CD4-positive, alpha-beta T cell treated with Interleukin-2 at 100 ng/mL for 4 hours (primary cell): ENCODE measurements at places on chromosomes 3 and 15.

DNA sequence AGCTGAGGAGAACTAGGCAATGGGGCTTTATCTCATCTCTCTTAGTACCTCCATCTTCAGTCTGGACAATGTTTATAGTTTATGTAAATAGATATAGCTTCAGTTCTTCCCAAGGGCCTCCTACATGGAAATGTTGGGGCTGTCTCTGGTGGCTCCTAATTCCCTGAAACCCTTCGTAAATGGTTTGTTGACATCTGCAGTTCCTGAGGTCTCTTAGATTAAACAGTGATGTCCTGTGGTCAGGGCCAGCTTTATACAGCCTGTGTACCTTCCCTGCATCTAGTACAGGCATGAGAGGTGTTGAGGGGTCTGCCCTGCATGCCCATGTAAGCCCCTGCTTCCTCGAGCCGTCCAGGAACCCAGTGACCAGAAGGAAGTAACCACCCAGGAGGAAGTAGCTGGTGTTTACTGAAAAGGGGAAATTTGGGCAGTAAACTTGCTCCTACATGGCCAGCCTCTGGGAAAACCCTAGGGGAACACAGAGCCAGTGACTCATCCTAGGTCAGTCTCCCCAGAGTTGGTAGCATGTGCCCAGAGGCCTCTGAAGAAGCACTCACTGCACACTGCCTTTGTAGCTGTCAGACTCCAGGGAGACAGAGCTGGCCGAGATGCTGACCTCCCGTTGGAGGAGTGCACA is 4.7 kb upstream of the TBC1D2B start:
- no peak for DNase-seq

- no peak for DNase-seq
Measured at GRCh38 chr3:150035301-150035779, 64.6 kb upstream of the PFN2 start.

DNA sequence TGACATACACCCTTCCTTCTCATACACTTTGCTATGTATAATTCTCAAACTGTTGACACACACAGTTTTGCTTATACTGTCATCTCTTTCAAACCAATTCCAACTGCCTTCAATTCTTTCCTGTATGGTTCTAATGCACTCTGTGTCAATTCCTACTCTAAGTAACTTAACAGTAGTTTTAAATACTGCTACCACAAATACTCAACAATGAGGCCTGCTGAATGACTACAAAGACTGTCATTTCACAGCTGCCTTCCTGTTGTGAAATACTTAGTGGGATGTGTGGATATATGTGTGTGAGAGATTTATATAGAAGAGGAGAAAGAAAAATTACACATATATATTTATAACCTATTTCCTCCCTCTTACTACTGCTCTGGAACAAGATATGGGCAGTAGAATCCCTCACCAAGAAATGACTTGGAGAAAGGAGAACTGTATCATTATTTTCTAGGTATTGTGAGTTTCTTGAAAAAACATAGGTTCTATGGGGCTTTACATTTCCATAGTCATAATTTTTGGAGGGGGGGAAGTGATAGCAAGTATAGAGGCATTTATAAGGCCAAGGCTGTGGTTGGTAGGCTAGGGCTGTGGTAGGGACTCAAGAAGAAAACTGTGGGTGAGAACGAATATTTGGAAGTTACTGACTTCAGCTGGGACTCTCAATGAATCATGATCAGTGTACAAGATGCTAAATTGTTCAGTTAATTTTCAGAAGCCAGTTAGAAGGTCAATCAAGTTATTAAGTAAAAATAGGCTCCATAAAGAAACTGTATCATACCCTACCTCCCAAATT is 88.7 kb downstream of the ANKRD28 start:
- DNase-seq: no peak

DNA sequence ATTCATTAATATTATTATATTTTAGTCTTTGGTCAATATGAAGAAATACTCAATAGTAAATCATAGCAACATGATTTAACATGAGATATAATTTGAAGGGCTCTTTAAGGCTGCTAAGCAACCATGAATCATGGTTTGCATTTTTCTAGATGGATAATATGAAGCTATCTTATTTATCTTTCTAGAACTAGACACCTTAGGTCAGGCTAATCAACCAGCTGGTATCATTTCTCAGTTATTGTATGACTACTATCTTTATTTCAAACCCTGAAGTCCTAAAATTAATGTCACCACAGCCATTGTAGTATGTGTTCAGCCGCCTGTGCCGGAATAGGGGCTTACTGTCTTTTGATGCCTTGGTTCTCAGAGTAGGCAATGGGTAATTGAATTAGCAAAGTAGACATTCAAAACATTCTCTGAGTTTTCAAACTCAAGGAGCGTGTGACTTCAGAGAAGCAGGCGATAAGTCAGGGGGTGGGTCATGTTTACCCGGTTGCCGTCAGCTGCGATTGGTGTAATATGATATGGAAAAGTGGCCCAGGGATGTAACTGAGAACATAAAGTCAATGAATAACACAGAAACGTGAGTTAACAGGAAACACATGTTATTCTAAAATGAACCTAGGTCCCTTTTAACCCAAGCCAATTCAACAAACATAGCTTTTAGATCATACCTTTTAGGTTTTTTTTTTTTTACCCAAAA is 93.4 kb upstream of the CTDSPL start:
- no peak for DNase-seq

GRCh38 chr15:82856397-82857170 is 47.2 kb downstream of the WHAMM start:
- DNase-seq: no peak

DNA sequence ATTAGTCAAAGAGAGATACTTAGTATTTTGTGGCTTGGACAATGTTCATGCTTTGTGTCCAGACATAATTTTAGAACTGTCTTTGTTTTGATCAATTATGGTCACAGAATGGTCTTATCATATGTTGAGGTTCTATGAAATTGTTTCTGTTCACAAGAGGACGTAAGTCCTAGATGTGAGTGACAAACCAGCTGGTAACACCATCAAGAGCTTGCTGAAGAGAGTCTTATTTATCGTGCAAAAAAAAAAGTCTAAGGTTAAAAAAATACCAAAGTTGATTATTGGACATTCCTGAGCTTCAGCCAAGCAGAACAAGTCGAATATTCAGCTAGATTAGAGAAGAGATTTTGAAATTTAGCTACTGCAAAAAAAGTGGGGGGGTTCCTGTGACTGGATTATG is 495.9 kb upstream of the NAALADL2 start:
- no peak for DNase-seq

- DNase-seq: no peak
Measured at GRCh38 chr3:179486806-179487205, 35.5 kb upstream of the GNB4 start.

DNA sequence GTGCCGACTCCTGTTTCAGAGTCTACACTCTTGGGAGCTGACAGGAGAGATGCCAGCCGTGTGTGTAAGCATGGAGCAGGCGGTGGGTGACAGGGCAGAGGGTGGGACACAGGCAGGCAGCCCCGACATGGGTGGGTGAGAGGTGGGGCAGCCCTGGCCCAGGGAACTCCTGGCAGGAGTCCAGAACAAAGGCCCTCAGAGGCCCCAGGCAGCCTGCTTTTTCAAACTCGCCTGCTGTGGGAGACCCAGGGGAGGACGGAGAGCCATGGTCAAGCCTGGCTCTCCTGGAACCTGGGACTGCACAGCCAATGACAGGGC is 29.3 kb upstream of the SLC41A3 start:
- DNase-seq: no peak

GRCh38 chr15:69439623-69440022 is 13.0 kb upstream of the RPLP1 start:
- no peak for DNase-seq

- DNase-seq: no peak
Measured at GRCh38 chr3:181917027-181917426, 205.3 kb downstream of the SOX2 start.

- peak; percentile 34 for DNase-seq
Measured at GRCh38 chr3:158434412-158435038, 136.5 kb upstream of the MLF1 start.

DNA sequence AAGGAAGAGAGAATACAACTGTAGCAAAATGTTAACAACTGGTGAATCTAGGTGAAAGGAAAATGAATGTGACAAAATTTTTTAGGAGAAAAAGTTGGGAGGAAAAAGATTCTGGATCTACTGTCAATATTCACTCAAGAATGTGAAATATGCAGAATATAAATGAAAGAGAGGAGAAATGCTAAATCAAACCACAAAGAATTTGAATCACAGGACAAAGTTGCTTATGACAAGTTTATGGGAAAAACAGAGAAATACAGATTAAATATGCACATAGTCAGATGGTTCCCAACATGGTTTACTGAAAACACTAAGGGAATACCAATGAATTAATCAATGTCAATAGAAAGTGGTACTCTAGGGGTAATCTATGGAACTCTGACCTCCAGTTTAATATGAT is 27.6 kb downstream of the C3orf33 start:
- DNase-seq: no peak

DNA sequence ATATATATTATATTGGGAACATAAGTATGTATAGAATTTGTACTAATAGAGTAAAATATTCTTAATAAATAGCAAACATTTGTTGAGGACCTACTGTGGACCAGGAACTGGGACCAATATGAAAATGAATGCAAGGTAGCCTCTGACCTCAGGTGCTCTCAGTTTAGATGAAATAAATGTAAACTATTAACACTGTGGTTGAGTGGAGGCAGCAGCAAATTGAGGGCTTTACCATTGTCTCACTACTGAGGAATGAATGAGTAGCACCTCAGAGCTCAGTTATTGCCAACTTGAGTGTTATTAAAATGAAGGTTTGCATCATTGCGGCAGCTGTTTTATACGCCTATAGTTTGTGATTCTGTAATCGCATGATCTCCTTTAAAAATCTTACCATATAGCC is 90.9 kb upstream of the CGNL1 start:
- no peak for DNase-seq

- DNase-seq: no peak
Measured at GRCh38 chr3:24373198-24373959, 121.3 kb downstream of the THRB start.

DNA sequence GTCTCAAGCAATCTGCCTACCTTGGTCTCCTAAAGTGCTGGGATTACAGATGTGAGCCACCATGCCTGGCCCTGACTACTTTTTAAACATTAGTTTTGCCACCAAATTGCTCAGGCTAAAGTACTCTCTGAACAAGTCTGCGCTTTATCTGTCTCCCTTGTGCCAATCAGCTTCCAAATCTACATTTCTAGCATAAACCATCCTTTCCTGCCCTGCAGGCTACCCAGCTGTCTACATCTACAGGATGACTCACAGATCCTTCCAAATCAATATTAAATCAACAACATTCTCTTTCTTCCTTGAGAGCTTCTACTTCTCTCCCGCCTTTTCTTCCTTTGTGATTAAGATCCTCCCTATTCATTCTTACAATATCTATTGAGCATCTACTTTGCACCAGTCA is 16.0 kb upstream of the ATOSA start:
- DNase-seq: no peak

GRCh38 chr3:162166543-162166942 is 669.9 kb downstream of the OTOL1 start:
- DNase-seq: no peak

- no peak for DNase-seq
Measured at GRCh38 chr3:95228416-95228815, 1165.6 kb downstream of the NSUN3 start.

- DNase-seq: peak; percentile 68
Measured at GRCh38 chr3:172550347-172550943, 27.2 kb upstream of the TNFSF10 start.
